ENCODE measurements at places on chromosomes 12 and 14. TPM values are rescaled to one million over a fixed set of nuclear protein-coding genes. Genes with fewer than 3 reads are reported as not detected.
A peak's percentile ranks its signal among the peaks of the same experiment; 100 is the strongest.

TMCC3 gene
- total RNA-seq, result 7.2 TPM

OR4E2 gene
- total RNA-seq, result not detected

METTL25 gene
- 9.3 TPM for total RNA-seq

- no peak overlapping the region for H3K27ac ChIP-seq
These were observed 28.2 kb upstream of the TMEM106C start for GRCh38 chr12:47935184-47935583.

GRCh38 chr12:2284857-2285256 lies 232.1 kb downstream of the CACNA1C start:
- no peaks in the 10 kb centered on the region for H3K36me3 ChIP-seq
- no peaks in the 10 kb centered on the region for H3K27me3 ChIP-seq
- no peaks in the 10 kb centered on the region for H3K4me1 ChIP-seq
- H3K27ac ChIP-seq, result no peak overlapping the region
- H3K4me3 ChIP-seq, result no peak overlapping the region

- no peaks in the 10 kb centered on the region for H3K36me3 ChIP-seq
- no peak for DNase-seq
- no peak overlapping the region for H3K4me3 ChIP-seq
- no peaks in the 10 kb centered on the region for H3K4me1 ChIP-seq
- H3K27me3 ChIP-seq, result no peaks in the 10 kb centered on the region
These were observed 16.3 kb downstream of the RIN3 start for GRCh38 chr14:92529903-92530302.

GRCh38 chr14:68217791-68218340 lies 398.3 kb downstream of the RAD51B start:
- no peaks in the 10 kb centered on the region for H3K36me3 ChIP-seq
- H3K4me3 ChIP-seq, result no peak overlapping the region
- no peak for DNase-seq
- H3K27me3 ChIP-seq, result no peaks in the 10 kb centered on the region
- H3K27ac ChIP-seq, result no peak overlapping the region

- no peaks in the 10 kb centered on the region for H3K4me1 ChIP-seq
- H3K27ac ChIP-seq, result no peak overlapping the region
- no peak for DNase-seq
- peaks cover 35% of the 10 kb centered on the region for H3K36me3 ChIP-seq
- no peak overlapping the region for H3K4me3 ChIP-seq
- H3K27me3 ChIP-seq, result no peaks in the 10 kb centered on the region
These were observed 49.5 kb downstream of the ATP2A2 start for GRCh38 chr12:110330544-110330943.

- no peak overlapping the region for H3K27ac ChIP-seq
- no peak overlapping the region for H3K4me3 ChIP-seq
- no peaks in the 10 kb centered on the region for H3K4me1 ChIP-seq
These were observed 46.9 kb downstream of the COCH start for GRCh38 chr14:30921305-30921704.

DNA sequence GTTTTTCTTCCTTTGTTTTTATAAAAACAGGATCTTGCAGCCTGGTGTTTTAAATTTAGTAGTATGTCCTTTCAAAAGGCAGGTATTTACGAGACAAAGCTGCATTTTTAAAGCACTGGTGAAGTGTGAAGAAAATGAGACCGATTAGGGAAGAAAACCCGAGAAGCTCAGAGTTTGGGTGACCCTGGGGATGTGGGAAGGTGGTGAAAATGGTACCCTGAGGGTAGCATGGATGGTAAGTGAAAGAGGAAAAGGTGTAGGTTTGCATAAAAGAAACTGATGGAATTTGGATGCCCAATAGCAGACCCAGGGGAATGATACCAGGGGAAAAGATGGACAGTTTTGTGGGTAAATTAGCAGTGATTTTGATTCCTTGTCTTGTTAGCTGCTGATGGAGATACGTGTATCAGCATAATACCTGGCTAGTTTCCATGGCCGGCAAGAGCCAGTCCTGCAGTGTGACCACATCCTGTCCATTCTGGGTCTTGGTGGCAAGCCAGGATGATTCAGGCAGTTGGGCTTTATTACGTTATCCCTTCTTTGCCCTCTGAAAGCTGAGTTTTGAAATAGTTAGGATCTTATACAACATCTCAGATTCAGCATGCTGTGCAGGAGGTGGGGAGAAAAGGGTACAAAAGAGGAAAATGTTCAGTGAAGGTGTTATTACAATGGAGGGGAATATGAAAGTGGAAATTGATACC lies 8.9 kb downstream of the BICD1 start:
- H3K4me3 ChIP-seq, result no peak overlapping the region
- DNase-seq, result no peak
- H3K27ac ChIP-seq, result peak overlapping the region; percentile 44
- no peaks in the 10 kb centered on the region for H3K27me3 ChIP-seq

- no peaks in the 10 kb centered on the region for H3K27me3 ChIP-seq
- no peak overlapping the region for H3K27ac ChIP-seq
- no peak overlapping the region for H3K4me3 ChIP-seq
- no peaks in the 10 kb centered on the region for H3K4me1 ChIP-seq
- no peak for DNase-seq
These were observed 6.1 kb upstream of the TEP1 start for GRCh38 chr14:20419419-20419818.
